AG20443 (cell line): ENCODE measurements at places on chromosomes 7 and 10.

GRCh38 chr10:988667-989545, 672 bp downstream of the GTPBP4 start:
- DNase-seq: no peak

- DNase-seq: no peak
Measured at GRCh38 chr10:1535301-1535965, 201.9 kb downstream of the ADARB2 start.

DNA sequence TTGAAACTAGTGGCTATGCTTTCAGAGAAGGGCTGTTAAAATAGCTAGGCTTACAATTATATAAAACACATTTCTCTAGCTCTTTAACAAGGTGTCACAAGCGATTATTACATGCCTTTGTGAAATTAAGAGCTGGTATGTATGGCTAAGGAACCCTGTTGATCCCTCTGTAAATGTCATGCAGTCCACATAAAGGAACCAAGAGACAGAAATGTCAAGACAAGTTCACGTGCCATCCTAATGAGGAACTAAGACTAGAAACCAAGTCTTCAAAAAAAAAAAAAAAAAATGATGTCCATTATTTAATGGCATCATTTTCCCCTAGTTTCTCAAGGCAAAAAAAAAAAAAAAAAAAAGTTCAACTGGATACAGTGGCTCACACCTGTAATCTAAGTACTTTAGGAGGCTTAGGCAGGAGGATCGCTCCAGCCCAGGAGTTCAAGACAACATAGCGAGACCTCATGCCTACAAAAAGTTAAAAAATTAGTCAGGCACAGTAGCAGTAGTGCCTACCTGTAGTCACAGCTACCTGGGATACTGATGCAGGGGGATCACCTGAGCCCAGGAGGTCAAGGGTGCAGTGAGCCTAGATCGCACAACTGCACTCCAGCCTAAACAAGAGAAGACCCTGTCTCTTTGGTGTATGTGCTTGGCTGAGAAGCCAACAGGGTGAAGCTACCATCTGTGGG, 63.4 kb downstream of the SRPK2 start:
- no peak for DNase-seq

GRCh38 chr10:21502348-21502740, 23.1 kb downstream of the SKIDA1 start:
- no peak for DNase-seq

DNA sequence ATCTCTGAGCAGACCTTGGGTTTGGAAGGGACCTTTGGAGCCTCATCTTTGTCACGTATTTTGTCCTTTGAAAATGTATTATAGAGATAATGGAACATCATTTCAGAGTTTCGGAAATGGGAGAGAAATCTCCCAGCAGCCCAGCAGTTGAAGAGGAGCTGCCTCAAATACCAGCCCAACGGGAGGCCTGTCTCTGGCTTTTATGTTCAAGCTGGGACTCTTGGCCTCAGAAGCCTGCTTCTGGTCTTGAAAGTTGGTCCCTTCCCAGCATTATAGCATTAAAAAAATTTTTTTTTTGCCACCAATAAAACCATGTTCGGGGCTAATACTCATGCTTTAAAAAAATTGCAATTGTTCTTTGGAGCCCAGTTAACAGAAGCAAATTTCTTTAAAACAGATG, 73.4 kb upstream of the CTBP2 start:
- no peak for DNase-seq

DNA sequence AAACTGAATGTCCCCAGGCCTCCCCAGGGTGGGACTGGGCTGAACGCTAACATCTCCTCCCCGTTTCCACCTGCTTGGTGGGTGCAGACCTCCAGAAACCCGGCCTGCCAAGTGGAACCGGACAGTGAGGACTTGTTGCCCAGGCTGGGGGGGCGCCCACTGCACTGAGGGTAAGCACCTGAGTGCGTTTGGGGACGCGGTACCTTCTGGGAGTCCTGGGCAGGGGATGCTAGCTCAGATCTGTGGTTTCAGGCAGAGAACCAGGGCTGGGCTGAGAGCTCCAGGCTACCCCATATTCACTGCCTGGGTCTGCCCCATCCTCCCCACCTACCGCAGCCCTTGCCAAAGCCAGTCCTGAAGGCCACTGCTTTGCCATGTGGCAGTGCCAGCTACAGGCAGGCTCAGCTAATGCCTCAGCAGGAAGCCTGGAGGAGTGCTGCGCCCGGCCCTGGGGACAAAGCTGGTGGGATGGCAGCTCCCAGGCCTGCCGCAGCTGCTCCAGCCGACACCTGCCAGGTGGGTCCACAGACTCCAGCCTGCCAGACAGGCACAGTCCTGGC, 3.5 kb upstream of the ZNF467 start:
- DNase-seq: no peak

DNA sequence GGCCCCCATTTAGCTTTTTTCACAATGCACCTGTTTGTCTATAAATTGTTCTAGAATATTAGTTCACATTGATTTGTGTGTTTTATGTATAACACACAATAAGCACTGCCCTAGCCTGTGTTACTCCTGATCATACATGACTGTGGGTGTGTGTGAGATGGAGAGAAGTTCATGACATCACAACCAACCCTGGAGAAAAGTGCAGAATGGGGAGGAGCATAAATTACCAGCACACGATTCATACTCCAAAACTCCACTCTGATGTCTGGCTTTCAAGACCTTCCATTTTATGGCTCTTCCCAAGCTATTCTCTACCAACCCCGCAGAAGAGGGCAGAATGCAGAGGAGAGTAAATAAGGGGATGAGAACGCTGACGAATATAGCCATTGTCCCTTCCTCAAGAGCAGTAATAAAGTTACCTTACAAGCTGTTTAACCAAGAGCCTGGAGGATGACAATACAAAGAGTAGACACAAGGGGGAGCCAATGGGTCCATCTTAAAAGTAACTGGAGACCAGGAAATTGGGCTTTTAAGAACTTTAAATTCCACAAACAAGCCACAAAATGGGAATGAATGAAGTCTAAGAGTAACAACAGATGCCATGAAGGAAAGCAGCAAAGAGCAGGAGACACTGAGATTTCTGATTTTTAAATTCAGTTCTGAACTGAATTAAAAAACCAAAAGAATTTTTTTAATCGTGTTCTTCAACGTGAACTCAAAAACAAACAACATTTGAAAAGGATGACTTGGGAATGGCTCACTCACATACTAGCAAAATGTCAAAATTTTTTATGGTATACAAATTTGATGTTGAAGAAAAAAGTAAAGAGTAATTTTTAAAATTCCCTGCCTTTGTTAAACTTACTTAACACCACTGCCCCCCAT, 159.6 kb downstream of the PARD3 start:
- DNase-seq: peak; percentile 53

- DNase-seq: no peak
Measured at GRCh38 chr10:78699971-78700370, 368.8 kb upstream of the ZMIZ1 start.

DNA sequence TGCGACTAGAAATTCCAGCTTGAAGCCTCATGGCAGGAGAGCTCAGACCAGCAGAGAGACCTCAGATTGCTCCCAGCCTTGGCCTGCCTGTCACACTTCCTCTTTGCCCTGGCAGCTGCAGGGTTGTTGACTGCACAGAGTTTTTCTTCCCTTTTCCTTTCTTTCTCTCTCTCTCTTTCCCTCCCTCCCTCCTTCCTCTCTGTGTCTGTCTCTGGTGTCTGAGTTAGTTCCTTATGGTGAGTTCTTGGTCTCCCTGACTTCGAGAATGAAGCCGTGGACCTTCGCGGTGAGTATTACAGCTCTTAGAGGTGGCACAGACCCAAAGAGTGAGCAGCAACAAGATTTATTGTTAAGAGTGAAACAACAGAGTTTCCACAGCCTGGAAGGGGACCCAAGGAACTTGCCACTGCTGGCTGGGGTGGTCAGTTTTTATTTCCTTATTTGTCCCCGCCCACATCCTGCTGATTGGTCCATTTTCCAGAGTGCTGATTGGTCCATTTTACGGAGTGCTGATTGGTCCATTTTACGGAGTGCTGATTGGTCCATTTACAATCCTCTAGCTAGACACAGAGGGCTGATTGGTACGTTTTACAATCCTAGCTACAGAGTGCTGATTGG, 266.3 kb downstream of the RPS24 start:
- no peak for DNase-seq

GRCh38 chr7:83751217-83751616, 102.3 kb upstream of the SEMA3E start:
- DNase-seq: no peak

DNA sequence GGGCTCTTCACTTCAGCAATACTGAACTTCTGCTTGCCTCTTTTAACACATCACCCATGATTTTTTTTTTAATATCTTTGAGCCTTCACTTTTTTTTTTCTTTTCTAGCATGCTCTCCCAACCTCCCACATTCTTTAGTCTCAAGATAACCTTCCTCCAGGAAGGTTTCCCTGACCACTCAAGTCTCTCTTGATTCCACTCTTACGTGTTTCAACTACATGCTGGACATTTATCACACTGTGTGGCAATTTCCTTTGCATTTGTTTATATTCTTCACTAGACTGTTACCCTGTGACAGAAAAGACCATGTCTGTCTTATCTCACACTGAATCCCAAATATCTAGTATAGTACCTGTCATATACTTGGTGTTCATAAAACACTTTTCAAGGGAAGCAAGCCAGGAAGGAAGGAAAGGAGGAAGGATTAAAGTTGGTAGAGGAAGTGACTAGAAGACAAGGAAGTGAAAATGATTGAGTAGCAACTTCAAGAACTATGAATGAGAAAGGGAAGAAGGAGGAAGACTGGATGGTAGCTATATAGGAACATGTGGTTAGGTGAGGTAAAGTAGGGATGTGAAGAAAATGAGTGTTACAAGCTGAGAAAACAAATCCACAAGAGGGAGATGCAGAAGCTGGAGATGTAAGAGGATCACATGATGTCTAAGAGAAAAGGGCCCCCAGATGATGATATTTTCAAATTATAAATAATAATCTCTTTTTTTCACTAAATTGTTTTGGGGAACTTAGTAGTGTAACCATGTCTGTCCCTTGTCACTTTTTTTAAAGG, 40.4 kb downstream of the IFIT5 start:
- no peak for DNase-seq

DNA sequence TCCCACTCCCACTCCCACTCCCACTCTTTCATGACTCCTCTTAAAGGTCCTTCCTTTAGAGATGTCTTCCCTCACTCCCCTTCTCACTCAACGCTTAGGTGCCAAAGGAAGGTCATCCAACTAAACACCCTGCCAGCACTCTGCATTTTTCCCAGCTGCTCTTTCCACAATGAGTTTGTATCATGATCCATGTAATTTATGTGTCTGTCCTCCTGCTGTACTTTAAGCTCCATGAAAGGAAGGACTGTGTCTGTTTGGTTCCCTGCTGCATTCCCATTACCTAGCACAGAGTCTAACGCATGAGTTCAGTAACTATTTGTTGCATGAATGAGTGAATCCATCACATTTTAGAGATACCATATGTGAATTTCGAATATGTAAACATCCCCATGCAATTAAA, 252.7 kb downstream of the KIF20B start:
- DNase-seq: no peak

- no peak for DNase-seq
Measured at GRCh38 chr10:30034433-30035137, 24.8 kb downstream of the JCAD start.

DNA sequence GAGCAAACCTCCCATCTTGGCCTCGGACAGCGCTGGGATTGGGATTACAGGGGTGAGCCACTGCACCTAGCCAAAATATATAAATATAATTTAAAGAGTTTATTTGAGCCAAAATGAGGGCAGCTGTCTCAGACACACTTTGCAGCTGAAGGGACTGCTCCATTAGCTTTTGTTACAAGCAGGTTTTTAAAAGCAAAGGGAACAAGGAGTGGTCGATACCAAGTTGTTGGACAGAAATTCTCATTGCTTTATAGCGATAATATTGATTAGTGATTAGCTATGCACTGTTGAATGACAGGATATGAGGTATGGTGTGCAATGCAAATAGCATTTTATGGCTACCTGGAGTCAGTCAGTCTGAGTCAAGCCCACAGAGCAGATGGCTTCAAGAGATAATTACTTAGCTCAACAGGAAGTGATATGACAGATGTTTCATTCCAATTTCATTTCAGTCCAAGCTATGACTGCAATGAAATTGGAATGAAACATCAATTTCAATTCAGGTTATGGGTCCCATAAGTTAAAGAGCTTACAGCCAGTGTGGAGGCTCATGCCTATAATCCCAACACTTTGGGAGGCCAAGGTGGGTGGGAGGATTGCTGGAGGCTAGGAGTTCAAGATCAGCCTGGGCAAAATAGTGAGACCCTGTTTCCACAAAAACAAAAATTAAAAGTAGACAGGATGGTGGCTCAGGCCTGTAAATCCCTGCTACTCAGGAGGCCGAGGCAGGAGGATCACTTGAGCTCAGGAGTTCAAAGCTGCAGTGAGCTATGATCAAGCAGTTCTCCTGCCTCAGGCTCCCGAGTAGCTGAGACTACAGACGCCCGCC, 23.1 kb downstream of the TYW1 start:
- DNase-seq: no peak

- no peak for DNase-seq
Measured at GRCh38 chr10:132915411-132915810, 27.0 kb downstream of the CFAP46 start.

DNA sequence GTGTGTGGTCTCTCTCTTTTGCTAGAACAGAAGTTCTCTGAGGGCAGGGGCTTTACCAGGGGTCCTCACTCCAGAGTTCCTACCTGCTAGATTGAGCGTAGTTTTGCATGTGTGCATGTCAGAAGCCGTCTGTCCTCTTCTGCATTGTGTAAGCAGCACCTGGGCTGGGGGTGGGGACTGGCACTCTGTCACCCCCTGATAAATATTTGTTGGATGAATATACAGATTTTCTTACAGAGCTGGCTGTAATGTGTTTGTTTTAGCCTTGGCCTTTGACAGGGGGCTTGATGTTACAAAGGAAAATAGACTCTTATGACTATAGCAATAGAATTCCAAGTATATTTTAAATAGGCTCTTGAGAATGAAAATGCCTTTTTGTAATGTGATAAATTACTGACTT, 46.6 kb downstream of the WDR37 start:
- no peak for DNase-seq

DNA sequence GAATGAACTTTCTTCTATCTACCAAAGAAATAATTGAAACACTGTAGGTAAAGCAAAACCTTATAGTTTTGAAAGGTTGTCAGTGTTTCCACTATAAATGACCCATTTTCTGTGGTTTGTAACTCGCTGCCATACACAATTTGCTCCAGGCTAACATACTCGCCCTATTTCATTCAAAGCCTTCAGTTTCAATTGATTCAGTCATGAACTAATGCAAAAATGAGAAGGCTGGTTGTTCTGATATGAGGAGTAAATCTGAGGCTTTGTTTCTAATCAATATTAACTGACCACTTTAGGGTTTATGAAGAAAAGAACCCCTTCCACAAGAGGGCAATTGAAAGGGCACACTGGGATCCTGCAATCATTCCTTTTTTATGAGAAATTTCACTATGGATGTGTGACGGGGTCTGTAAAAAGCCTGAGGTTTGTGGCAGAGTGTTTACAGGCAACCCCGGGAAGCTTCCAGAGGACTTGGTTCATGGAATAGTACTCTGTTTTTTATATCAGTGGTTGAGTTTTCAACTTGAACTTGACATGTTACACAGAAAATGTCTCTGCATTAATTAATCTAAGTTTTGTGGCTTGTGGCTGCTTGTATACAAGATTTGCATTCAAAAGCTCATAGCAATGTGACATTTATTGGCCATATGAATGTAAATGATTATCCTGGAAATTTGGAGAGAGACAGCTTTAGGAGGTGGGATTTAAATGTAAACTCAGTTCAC, 133.2 kb downstream of the NRP1 start:
- DNase-seq: no peak
